ENCODE measurements at places on chromosomes 3 and 15.
A peak's percentile ranks its signal among the peaks of the same experiment; 100 is the strongest.

- no peak for DNase-seq
Measured at GRCh38 chr3:168088106-168088720, 7.5 kb downstream of the GOLIM4 start.

- no peak for DNase-seq
Measured at GRCh38 chr3:144487011-144487410, 515.4 kb downstream of the DIPK2A start.

- no peak for DNase-seq
Measured at GRCh38 chr15:80699981-80700380, 4.9 kb downstream of the ABHD17C start.

GRCh38 chr15:29103824-29104565, 165.6 kb downstream of the NSMCE3 start:
- DNase-seq: peak; percentile 27

GRCh38 chr3:68306571-68306970, 625.8 kb downstream of the TAFA4 start:
- DNase-seq: no peak

DNA sequence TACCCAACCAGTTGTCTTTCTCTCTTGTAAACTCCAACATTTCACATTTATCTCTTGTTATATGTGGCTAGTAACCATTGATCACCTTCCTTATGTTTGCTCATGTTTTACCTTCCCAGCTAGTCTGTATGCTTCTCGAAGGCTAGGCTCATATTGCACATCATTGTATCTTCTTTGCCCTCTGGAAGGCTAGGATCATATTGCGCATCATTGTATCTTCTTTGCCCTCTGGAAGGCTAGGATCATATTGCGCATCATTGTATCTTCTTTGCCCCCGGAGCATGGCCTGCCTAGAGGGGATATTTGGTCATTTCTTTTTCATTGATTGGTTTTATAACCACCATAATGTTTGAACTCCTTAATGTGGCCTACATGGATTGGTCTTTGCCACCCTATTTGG, 39.4 kb upstream of the ATP13A3 start:
- no peak for DNase-seq

- DNase-seq: no peak
Measured at GRCh38 chr15:41284427-41285177, 47.8 kb downstream of the OIP5 start.

DNA sequence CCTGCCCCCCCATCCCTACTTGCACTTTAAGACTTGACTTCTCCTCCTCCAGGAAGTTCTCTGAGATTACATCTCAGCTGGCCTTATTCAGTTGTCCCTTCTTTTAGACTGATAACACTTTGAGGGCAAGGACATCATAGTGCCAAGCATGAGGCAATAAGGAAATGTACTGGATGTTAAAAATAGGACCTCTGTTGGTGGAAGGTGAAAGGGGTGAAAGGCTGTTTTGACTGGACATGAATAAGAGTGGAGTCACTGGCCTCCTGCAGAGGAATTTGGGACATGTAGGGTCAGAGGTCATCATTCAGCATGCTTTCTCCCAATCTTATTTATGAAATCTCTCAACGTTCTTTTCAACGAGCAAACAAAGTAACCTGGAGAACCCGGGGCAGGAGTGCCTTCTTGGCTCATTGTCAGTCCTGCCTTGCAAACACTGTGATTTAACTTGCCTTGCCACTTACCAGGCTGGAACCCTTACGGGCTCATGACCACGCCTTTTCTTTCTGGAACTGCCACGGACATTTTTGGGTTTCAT, 38.6 kb downstream of the TRIM71 start:
- no peak for DNase-seq

GRCh38 chr3:58685641-58686040, 19.1 kb upstream of the FAM3D start:
- no peak for DNase-seq

DNA sequence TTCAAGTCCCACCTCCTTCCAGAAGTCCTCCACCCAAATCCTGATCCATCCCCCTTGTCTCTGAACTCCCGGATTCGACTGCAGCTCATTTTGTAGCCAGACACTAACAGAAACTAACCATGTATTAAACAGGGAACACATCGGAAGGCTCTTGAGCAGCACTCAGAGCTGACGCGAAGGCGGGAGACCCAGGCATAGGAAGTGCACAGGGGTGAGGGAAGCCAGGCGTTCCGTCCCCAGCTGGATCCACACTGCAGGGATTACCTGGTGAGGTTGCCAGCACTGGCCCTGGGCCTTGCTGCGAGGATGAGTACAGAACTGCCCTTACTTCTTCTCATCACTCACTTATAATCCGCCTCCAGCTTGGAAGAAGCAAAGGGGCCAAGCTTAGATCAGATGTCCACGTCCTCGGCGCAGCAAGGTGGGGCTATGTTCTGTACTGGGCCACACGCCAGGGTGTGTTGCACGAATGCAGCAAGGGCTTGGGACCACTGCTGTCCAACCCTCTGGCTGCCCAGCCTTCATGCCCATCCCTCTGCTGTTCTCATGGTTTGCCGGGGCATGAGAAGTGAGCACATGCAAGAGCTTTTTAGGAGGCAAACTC, 124.2 kb upstream of the SMAD3 start:
- DNase-seq: no peak

- no peak for DNase-seq
Measured at GRCh38 chr3:18208856-18209255, 216.3 kb downstream of the SATB1 start.

DNA sequence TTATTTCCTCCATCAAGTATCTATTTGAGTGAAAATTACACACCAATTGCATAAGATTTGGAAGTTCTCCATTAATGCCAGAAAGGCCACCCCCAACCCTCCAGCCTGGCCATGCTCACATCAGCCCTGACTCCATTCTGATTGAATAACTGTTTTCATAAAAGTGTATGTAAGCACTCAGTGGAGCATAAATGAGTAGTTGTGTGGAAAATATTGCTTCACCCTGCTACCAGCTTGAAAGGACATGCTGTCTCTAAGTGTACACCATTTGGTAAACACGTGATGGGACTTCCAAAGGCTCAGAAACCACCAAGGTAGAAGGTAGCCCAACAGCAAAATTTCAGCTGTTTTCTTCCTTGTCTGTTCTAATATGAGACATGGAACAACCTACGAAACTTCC, 393.8 kb downstream of the ZNF385D start:
- no peak for DNase-seq

- no peak for DNase-seq
Measured at GRCh38 chr3:85796140-85796539, 837.4 kb downstream of the CADM2 start.

DNA sequence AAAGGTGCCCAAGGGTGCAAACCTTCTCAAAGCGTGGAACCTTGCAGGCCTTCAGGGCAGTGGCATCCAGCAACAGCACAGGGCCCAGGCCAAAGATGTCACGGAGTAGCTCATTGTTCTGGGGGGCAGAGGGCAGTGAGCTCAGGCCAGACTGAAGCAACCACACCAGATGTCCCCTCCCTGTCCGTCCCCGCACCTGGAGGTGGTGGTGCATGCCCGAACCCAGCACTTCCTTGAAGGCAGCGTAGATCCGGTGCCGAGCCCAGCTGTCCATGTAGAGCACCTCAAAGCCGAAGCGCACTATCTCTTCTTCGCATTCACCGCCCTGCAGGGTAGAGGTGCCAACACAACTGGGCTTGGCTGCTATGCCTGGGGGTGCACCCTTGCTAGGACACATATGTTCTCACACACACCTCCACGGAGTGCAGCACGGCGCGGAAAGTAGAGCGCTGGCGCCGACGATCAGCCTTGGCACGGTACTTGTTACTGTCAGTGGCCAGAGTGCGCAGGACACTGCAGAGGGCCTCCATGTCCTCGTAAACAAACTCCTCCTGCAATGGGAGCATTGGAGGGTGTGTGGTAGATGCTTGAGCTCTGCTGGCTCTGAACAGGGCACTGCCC, 3.7 kb downstream of the IFRD2 start:
- no peak for DNase-seq

- no peak for DNase-seq
Measured at GRCh38 chr3:141807277-141808033, 44.2 kb downstream of the GRK7 start.

DNA sequence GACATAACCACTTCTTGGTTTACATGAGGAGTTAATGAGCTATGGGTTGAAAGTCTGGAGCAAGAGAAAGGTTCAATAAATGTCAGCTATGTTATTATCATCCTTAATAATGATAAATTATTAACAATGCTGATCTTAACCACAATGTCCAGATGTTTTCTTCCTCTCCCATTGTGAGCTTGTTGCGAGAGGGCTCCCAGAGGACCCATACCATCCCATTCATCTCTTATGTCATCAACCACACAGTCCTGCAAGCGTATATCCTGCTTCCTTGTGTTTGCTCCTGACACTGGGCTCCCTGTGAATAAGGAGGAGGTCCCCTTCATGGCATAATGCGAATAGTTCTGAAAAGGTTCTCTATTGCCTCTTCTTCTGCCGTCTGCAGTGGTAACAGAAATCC, 266.8 kb downstream of the TLE3 start:
- no peak for DNase-seq

- no peak for DNase-seq
Measured at GRCh38 chr3:170634663-170635384, 48.9 kb upstream of the SLC7A14 start.

DNA sequence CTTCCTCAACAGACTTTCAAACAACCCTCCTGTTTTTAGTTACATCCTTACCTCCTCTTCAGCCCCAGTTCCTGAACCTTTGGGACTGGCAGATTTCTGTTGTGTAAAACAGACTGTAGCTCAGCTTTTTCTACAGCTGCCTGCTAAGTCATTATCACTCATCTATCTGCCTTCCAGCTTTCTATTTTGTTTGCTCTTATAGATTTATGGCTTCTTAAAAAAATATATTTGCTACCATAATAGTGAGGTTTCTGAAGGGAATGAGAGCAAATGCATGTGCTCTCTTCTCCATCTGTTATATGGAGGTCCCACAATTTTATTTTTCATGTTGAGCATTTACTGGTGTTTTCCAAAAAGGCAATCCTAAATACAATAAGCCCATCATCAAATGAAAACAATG, 18.2 kb upstream of the GJD2 start:
- DNase-seq: no peak

GRCh38 chr3:128598884-128599664, 51.5 kb downstream of the RPN1 start:
- no peak for DNase-seq

- no peak for DNase-seq
Measured at GRCh38 chr3:141073580-141073979, 22.4 kb downstream of the SPSB4 start.

All from activated CD4-positive, alpha-beta T cell treated with anti-CD3 and anti-CD28 coated beads, Interleukin-2, amount 50 U/mL, for 24 hours (primary cell).